ENCODE measurements at places on chromosomes 3 and 15.

DNA sequence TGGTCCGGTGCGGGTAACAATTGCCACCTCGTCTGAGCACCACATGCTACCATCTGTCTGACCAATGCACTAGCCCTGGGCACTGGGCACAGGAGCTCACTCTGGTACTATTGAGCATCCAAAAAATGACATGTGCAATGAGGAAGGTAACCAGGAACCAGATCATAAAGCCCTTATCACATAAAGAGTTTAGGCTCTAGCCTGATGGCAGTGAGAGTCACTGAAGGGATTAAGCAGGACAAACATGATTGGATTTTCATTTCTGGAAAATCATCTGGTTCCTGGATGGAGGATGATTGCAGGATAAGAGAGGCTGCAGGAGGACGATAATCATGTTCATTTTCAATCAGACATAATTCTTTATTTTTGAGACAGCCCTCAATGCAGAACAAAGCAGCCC, 12.4 kb downstream of the NDUFB4 start:
- no peak for DNase-seq

GRCh38 chr3:183532620-183533411, 22.7 kb downstream of the KLHL6 start:
- no peak for DNase-seq

- DNase-seq = peak; percentile 22
Measured at GRCh38 chr3:172520301-172520831, 2.9 kb downstream of the TNFSF10 start.

- no peak for DNase-seq
Measured at GRCh38 chr15:58795825-58796224, 24.7 kb downstream of the MINDY2 start.

DNA sequence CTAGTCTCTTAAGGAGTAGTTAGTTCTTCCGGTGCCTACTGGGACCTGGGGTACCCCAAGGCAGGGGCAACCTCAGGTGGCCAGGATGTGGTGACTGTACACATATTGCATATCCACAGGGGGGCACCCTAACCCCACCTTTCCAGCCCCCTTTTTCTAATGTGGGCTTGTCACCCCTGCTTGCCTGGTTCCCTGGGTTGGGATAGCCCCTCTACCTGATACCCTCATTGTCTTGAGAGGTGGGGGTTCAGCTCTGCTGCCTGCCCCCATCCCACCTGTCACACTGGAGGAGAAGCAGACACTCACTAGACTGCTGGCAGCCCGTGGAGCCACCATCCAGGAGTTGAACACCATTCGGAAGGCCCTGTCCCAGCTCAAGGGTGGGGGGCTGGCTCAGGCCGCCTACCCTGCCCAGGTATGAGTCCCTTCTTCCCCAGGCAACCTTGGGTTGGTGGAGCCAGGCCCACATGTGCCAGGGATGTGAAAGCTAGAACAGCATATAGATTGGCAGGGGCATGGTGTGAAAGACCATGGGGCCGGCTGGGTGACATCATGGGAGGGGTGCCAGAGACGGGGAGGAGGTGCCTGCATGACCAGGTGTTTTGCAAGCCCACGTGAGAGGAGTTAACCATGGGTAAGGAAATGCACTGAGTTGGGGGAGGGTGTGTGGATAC, 4.0 kb downstream of the GLYCTK start:
- peak; percentile 60 for DNase-seq

- DNase-seq = no peak
Measured at GRCh38 chr15:62809968-62810260, 232.6 kb upstream of the TPM1 start.

DNA sequence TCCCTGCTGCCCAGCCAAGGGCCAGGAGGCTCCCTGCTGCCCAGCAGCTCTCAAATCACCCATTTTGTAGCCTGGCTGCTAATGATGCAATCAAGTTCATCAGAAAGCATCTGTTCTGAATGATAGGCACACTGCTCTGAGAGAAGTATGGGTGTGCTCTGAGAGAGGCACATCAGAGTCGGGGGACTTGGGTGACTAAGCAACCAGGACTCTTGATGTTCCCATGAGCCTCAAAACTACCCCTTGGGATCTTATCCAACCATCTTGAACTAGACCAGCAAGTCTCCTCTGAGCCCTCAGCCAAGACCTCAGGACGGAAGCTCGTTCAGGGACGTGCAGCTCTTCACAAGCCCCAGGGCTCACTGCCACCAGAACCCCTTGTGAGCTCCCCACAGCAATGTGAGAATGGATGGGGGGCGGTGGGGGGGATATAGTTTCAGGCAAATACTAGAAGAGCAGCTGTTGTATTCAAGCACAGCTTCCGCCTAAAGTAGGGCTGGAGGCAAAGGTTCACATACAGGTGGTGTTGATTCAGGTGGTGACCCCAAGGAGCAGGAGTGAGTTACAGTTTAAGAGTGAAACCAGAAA, 52.2 kb upstream of the HES1 start:
- DNase-seq = no peak

DNA sequence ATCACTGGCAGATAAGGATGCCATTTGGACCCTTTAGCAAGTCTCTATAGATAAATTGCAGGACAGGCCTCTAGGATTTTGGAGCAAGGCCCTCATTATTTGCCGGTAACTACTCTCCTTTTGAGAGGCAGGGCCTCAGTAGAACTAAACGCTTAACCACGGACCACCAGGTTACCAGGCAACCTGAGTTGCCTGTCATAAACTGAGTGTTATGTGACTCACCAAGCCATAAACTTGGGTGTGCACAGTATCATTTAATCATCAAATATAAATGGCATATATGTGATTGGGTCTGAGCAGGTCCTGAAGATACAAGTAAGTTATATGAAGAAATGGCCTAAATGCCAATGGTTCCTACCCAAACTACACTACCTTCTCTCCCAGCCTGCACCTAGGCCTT, 93.2 kb downstream of the BCHE start:
- DNase-seq = no peak

GRCh38 chr15:46258056-46258455, 623.2 kb downstream of the SQOR start:
- DNase-seq = no peak

- peak; percentile 73 for DNase-seq
Measured at GRCh38 chr15:48331796-48332641, 790 bp downstream of the DUT start.

DNA sequence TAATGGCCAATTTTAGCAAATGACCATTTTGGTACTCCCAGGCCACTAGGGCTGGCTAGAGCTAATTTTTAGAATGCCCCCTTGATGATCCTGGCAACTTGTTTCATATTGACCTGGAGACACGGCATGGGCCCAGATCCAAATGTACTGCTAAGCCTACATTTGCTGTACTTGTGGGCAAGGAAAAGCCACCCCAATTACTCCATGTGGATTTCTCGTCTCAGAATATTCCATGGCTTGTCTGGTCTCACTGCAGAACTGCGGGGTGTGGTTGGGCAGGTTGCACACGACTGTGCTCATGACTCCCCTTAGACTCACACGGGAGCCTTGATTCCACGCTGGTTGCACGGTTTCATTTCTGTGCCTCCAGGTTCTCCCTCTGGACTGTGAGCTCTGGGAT, 140.9 kb downstream of the RPLP1 start:
- no peak for DNase-seq

Data from activated CD4-positive, alpha-beta T cell treated with anti-CD3 and anti-CD28 coated beads, Interleukin-2, amount 10 ng/mL, durations not matched to agents 7 days and 5 days (primary cell).